ENCODE measurements at places on chromosomes 1 and 21.

- DNase-seq: no peak
Measured at GRCh38 chr1:240284656-240285414, 193.2 kb downstream of the FMN2 start.

- DNase-seq: no peak
Measured at GRCh38 chr1:248791010-248791409, 34.7 kb downstream of the SH3BP5L start.

GRCh38 chr1:34842952-34843371 is 16.6 kb downstream of the SMIM12 start:
- no peak for DNase-seq

- DNase-seq: peak; percentile 62
Measured at GRCh38 chr1:231211005-231211857, 29.8 kb upstream of the GNPAT start.

GRCh38 chr21:45997205-45997494 is 15.6 kb downstream of the COL6A1 start:
- DNase-seq: no peak

- no peak for DNase-seq
Measured at GRCh38 chr1:4463631-4464030, 190.8 kb upstream of the AJAP1 start.

- DNase-seq: no peak
Measured at GRCh38 chr1:213982672-213983492, 4.9 kb upstream of the PROX1 start.

- no peak for DNase-seq
Measured at GRCh38 chr1:173287785-173288184, 80.7 kb upstream of the TNFSF4 start.

DNA sequence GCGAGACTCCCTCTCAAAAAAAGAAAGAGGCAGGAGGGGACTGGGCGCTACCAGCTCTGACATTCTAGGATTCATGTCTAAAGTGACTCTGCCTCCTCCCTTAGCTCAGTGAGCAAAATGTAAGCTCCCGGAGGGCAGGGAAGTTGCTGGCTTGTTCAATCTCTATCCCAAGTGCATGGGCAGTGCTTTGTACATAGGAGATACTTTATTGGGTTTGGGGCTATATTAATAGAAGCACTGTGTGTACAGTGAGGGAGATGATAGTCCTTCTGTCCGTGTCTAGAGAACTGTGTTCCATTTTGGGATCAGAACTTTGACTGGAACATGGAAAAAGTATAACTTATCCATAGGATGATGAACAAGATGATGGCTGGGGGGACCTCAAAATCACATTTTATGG is 16.7 kb upstream of the LUZP1 start:
- DNase-seq: no peak

GRCh38 chr1:53367503-53368313 is 39.8 kb upstream of the LRP8 start:
- no peak for DNase-seq

DNA sequence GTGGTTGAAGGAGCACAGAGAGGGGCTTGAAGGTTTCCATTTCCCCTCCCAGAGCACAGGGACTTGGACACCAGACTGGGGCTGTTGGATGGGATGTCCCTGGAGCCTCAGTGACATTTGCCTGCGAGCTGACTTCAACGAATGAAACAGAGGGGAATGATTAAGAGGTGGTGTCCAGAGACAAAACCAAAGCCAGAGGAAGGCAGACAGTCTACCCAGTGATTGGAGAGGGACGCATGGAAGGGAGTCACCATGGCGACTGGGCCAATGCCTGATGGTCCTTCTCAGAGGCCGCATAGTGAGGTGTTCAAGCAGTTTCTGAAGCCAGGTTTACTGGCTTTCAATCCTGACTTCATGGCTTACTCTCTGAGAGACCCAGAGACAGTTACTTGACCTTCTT is 77.2 kb downstream of the NUF2 start:
- DNase-seq: no peak

DNA sequence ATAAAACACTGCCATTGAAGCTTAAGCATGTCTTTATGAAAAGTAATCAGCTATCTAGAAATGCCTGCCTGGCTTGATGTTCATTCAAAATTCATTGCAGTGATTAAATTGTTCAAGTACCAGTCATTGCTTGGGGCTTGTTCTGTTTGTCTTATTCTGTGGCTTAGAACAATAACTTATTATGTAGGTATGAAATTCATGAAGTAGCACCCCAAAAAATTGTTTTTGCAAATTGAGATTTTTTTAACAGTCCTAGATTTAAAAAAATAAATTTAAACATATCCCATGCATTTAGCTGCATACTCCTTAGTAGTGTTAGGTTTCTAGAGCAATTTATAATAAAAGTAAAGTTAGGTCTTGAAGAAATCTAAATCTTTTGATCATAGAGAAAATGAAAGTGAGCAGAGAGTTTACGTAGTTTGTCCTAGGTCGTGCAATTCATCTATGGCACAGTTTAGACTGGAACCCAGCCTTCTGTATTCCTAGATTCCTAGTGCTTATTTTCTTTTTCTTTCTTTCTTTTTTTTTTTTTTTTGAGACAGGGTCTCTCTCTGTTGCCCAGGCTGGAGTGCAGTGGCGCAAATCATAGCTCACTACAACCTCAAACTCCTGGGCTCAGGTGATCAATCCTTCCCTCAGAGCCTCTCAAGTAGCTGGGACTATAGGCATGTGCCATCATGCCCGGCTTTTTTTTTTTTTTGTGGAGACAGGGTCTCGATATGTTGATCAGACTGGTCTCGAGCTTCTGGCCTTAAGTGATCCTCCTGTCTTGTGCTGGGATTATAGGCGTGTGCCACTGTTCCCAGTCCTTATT is 9.3 kb downstream of the MIER1 start:
- DNase-seq: no peak

GRCh38 chr1:156276532-156276931 is 6.1 kb downstream of the SMG5 start:
- no peak for DNase-seq

GRCh38 chr1:111956155-111956771 is 33.2 kb downstream of the KCND3 start:
- no peak for DNase-seq

DNA sequence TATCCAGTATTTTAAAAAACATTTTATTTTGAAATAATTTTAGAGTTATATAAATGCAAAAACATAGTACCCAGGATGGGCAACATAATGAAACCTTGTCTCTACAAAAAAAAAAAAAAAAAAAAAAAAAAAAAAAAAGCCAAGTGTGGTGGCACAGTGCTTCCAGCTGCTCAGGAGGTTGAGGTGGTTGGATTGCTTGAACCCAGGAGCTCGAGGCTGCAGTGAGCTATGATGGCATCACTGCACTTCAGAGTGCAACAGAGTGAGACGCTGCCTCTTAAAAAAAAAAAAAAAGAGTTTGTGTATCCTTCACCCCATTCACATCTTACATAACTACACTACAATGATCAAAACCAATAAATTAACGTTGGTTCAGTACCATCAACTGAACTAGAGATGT is 115.6 kb upstream of the KIF26B start:
- DNase-seq: no peak

- no peak for DNase-seq
Measured at GRCh38 chr1:22524481-22524880, 38.8 kb upstream of the EPHA8 start.

- no peak for DNase-seq
Measured at GRCh38 chr21:38861989-38862683, 56.4 kb downstream of the ETS2 start.

DNA sequence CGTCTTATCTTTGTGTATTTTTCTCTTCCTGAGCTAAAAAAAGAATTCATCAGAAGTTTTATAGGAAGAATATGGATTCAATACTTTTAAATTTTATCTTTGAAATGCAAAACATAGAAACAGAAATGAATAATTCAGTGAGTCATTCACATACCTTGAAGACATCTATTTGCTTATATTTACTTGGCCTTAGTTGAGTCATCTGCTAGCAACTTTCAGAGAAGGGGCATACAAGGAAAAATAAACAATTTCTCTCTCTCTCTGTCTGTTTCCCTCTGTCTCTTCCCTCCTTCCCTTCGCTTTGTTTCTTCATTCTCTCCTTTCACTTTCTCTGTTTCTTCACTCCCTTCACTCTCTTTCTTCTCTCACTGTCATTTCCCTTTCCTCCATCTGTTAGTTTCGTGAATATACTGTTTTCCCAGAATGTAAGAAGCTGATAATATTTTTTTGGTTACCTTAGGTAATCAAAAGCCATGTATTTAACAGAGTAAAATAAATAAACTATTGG is 477.2 kb downstream of the BRINP3 start:
- DNase-seq: no peak

DNA sequence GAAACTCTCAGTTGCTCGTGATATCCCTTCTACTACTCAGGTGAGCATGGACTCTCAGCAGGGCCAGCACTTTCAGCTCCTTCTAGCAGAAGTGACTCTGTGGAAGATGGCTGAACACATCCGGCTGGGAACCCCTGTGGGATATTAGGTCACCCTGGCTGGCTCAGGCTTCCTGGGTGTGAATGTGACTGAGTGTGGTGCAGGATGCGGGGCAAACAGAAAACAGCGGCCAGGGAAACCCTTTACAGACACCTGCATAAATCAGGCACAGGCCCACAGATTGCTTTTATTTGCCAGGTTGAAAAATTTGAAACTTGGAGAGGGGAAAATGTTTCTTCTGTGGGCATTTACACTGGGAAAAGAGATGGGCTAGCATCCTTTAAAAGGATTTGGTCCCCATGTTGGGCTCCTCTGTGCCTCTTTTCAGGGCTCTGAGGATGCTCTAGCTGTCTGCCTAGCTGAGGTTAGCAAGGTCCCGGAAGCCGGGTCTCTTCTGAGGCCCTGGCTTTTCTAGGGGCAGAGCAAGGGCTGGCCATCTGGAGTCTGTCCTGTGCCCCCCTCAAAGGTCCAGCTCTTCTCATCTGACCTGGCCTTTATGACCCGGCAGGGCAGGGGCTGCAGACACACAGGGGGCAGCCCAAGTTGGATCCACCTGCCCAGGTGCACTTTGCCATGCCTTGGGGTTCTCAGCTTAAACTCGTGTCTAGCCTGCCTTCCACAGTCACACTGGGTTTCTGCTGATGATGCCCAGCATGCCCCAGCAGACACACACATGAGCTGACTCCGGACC is 243.0 kb downstream of the SIPA1L2 start:
- no peak for DNase-seq

DNA sequence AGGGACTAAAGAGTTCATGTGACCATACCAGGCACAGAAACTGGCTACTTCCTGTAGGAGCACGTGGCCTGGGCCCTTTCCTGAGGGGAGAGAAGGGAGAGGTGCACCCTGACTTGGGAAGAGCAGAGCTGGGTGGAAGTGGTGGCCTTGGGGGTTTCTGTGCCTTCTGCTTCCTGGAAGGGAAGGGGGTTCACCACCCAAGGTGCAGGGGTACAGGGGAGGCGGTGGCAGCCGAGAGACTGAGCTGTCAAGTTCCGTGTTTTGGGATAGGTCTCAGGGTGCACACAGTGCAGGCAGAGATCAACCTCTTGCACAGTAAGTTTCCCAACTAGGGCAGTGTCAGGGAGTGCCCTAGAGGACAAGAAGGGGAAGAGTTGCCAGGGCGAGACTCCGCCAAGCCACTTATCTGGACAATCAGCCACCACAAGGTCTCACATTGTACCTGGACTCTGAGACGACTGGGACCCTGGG is 10.1 kb downstream of the HECTD3 start:
- no peak for DNase-seq

- no peak for DNase-seq
Measured at GRCh38 chr1:169886931-169887330, 6.8 kb downstream of the SCYL3 start.

GRCh38 chr1:4745560-4745959 is 91.2 kb downstream of the AJAP1 start:
- DNase-seq: no peak

DNA sequence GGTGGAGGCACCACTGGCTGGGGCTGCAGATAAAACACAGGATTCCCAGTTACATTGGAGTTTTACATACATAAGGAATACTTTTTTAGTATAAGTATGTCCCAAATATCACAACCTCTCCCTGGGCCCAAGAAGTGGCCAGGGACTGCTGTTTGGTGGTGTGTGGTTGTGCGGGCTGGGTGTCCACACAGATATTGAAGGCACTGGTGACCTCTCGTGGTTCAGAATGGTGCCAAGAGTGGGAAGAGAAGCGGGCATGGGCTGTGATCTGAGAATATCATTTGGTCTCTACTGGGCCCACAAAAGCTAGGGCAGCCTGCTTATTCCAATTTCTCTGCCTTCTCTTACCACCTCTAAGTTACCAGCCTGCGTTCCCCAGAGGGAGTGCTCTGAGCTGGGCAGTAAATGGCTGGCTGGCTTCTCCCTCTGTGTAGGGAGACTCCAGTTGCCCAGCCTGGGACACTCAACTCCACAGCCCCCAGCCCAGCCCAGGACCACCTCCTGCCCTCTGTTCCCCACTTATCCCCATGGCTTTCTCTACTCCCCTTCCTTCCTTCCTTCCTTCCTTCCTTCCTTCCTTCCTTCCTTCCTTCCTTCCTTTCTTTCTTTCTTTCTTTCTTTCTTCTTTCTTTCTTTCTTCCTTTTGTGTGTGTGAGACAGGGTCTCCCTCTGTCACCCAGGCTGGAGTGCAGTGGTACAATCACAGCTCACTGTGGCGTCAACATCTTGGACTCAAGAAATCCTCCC is 42.8 kb upstream of the RD3 start:
- no peak for DNase-seq

DNA sequence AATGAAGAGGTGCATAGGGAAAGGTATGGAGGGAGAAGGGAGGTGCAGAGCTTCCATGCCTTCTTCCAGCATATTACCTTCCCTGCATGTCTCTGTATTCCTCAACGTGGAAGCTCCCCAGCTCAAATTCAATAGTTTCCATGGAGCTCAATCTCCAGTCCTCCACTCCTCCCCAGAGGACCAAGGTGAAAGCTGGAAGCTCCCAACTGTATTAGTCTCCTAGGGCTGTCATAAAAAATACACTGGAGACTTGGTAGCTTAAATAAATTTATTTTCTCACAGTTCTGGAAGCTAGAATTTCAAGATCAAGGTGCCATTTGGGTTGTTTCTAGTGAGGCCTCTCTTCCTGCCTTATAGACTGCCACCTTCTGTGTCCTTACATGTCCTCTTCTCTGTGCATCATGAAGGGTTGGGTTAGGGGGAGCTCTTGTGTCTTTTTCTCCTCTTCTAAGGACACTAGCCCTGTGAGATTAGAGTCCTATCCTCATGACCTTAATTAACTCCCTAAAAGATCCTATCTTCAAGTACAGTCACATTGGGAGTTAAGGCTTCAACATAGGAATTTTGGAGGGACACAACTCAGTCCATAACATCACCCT is 21.9 kb upstream of the RABGGTB start:
- no peak for DNase-seq

DNA sequence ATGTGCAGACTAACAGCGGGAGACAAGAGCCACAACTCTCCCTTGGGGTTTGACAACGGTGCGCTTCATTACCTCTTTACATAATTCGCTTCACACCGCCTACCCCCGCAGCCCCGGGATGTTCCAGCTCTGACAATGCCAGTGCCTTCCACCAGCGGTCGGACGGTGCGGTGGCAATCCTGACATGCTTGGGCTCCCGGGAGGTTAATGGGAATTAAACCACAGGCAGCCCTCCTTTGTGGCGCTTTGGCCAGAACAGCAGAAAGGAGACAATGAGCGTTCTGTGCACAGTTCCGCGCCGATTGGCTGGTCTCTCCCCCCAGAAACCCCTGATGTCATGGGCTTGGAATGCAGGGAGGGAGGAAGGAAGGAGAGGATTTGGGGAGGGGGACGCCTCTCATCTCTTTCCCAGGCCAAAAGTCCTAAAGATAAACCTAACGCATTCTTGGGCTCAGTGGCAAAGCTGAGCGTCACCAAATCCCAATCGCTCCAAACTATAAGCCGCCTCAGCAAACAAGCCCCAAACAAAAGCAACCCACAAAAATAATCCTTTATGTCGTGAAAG is 1.3 kb downstream of the CNN3 start:
- no peak for DNase-seq

GRCh38 chr1:175133673-175134435 is 58.7 kb downstream of the KIAA0040 start:
- no peak for DNase-seq
